Smooth muscle cell of the coronary artery (primary cell): ENCODE measurements at places on chromosomes 16 and 17. TPM values are rescaled to one million over a fixed set of nuclear protein-coding genes. Genes with fewer than 3 reads are reported as not detected.

FA2H gene
- not detected in 2 replicates for total RNA-seq

TBKBP1 gene
- 4.6 and 5.5 TPM in 2 replicates for total RNA-seq

GAST gene
- total RNA-seq: not detected in 2 replicates

ZNF423 gene
- total RNA-seq: 1.4 and 2.3 TPM in 2 replicates

CDH1 gene
- 0.15 TPM in 1 of 2 replicates, not detected in the other for total RNA-seq

KRT9 gene
- total RNA-seq: not detected in 2 replicates

ASPHD1 gene
- 3.4 and 13.5 TPM in 2 replicates for total RNA-seq

SMIM36 gene
- not detected in 2 replicates for total RNA-seq

DHX58 gene
- 5.9 and 15.3 TPM in 2 replicates for total RNA-seq

CIBAR2 gene
- total RNA-seq: 0.15 TPM in 1 of 2 replicates, not detected in the other

CLDN9 gene
- not detected in 2 replicates for total RNA-seq

MT4 gene
- total RNA-seq: not detected in 2 replicates

KRTAP9-2 gene
- total RNA-seq: not detected in 2 replicates

KLHL10 gene
- total RNA-seq: 0.08 and 0.12 TPM in 2 replicates

GJD3 gene
- 0.23 and 0.35 TPM in 2 replicates for total RNA-seq
